ENCODE measurements at places on chromosomes 2 and 18. TPM values are rescaled to one million over a fixed set of nuclear protein-coding genes. Genes with fewer than 3 reads are reported as not detected.
A peak's percentile ranks its signal among the peaks of the same experiment; 100 is the strongest.

DNA sequence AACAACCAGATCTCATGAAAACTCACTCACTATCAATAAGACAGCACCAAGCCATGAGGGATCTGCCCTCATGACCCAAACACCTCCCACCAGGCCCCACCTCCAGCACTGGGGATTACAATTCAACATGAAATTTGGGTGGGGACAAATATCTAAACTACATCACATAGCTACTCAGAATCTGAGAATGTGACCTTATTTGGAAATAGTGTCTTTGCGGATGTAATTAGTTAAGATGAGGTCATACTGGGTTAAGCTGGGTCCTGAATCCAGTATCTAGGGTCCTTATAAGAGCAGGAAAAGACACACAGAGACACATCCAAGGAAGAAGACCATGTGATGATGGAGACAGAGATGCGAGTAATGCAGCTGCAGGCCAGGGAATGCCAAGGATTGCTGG lies 27.5 kb upstream of the REEP1 start:
- DNase-seq: no peak
- no peak overlapping the region for H3K27ac ChIP-seq
- no peaks in the 10 kb centered on the region for H3K27me3 ChIP-seq
- H3K4me1 ChIP-seq: peaks cover 19% of the 10 kb centered on the region

GRCh38 chr18:22052405-22053105 lies 116.8 kb upstream of the GATA6 start:
- H3K27me3 ChIP-seq: no peaks in the 10 kb centered on the region
- no peak overlapping the region for H3K27ac ChIP-seq
- no peaks in the 10 kb centered on the region for H3K36me3 ChIP-seq
- no peak overlapping the region for H3K4me3 ChIP-seq

DNA sequence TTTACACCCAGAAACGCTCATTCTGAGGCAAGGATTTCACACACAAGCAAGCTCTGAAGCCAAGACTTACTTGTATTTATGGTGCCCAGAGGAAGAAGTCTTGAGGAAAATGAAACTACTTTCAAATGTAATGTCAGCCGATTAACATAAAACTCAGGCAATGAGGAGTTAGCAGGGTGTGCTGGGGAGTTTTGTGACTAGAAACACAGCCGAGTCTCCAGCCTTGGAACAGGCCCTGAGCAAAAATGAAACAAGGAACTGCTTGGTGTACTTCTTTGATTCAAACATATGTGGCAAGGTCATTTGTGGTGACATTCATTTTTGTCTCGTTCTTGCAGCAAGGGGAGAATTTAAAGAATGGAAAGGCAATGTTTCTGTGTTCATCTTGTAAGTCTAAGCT lies 4.5 kb downstream of the DYTN start:
- no peak overlapping the region for H3K4me3 ChIP-seq
- H3K36me3 ChIP-seq: no peaks in the 10 kb centered on the region
- H3K27ac ChIP-seq: no peak overlapping the region

DNA sequence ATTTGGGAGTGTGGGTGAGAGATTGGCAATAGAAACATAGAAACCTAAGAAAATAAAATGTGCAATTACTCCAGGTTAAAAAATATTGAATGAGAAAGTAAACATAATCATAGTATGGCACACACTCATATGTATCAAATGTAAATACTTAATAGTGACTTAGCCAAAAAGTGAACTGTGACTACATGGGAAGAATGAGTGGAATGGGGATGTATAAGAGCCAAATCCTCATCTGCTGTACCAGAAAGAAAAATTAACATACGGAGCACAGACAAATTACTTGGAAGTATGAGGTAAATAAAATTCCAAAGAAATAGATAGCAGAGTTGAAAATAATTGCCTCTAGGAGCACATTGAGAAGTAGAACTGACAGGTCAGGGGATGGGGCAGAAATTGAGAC lies 4.0 kb downstream of the FLACC1 start:
- no peaks in the 10 kb centered on the region for H3K27me3 ChIP-seq
- no peak overlapping the region for H3K27ac ChIP-seq
- DNase-seq: no peak
- H3K36me3 ChIP-seq: no peaks in the 10 kb centered on the region
- H3K4me3 ChIP-seq: no peak overlapping the region

- peak; percentile 19 for DNase-seq
- peak overlapping the region; percentile 69 for H3K27ac ChIP-seq
- H3K27me3 ChIP-seq: peaks cover 11% of the 10 kb centered on the region
- H3K4me3 ChIP-seq: peak overlapping the region; percentile 68
- H3K36me3 ChIP-seq: no peaks in the 10 kb centered on the region
These were observed 104.9 kb downstream of the MBD2 start for GRCh38 chr18:54119524-54120019.

DNA sequence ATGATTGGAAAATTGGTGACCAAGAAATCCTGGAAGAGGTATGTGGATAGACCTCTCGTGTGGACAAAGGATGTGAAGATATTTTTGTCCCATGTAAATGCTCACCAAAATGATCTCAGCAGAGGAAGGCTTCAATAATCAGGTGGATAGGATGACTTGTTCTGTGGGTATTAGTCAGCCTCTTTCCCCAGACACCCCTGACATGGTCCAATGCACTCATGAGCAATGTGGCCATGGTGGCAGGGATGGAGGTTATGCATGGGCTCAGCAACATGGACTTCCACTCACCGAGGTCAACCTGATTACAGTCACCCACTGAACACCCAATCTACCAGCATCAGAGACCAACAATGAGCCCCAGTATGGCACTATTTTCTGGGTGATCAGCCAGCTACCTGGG lies 20.2 kb downstream of the CHRNA1 start:
- DNase-seq: no peak
- peaks cover 3% of the 10 kb centered on the region for H3K4me1 ChIP-seq
- H3K27me3 ChIP-seq: peaks cover 25% of the 10 kb centered on the region
- no peak overlapping the region for H3K27ac ChIP-seq

GRCh38 chr2:24747299-24747698 lies 45.9 kb downstream of the PTRHD1 start:
- H3K4me1 ChIP-seq: peaks cover 13% of the 10 kb centered on the region
- H3K27me3 ChIP-seq: no peaks in the 10 kb centered on the region
- no peak for DNase-seq
- no peak overlapping the region for H3K27ac ChIP-seq
- H3K4me3 ChIP-seq: no peak overlapping the region
- peaks cover 2% of the 10 kb centered on the region for H3K36me3 ChIP-seq

- H3K4me3 ChIP-seq: no peak overlapping the region
- no peaks in the 10 kb centered on the region for H3K36me3 ChIP-seq
- peak; percentile 83 for DNase-seq
- peaks cover 20% of the 10 kb centered on the region for H3K4me1 ChIP-seq
These were observed 45.5 kb upstream of the LDAH start for GRCh38 chr2:20868377-20868776.

- H3K4me3 ChIP-seq: no peak overlapping the region
- no peaks in the 10 kb centered on the region for H3K36me3 ChIP-seq
- no peak overlapping the region for H3K27ac ChIP-seq
- no peak for DNase-seq
- no peaks in the 10 kb centered on the region for H3K4me1 ChIP-seq
These were observed 103.5 kb downstream of the PKP4 start for GRCh38 chr2:158560259-158560658.

OR6B2 gene
- not detected for total RNA-seq

LAMA1 gene
- total RNA-seq: not detected

REG3G gene
- total RNA-seq: not detected

Measured in activated T-cell treated with anti-CD3 and anti-CD28 coated beads, Interleukin-2, amount 50 U/mL, for 72 hours (primary cell).